ENCODE measurements at places on chromosomes 11 and 22. TPM values are rescaled to one million over a fixed set of nuclear protein-coding genes. Genes with fewer than 3 reads are reported as not detected.

The LRRC32 gene
- 31.6 TPM for polyA plus RNA-seq

The GUCY1A2 gene
- polyA plus RNA-seq = 26.8 TPM

The CTTN gene
- polyA plus RNA-seq = 189 TPM

The MS4A8 gene
- 13.5 TPM for polyA plus RNA-seq

The TSSK2 gene
- polyA plus RNA-seq = 0.44 TPM

The ZNF70 gene
- 6.8 TPM for polyA plus RNA-seq

The TENM4 gene
- polyA plus RNA-seq = 6.2 TPM

The C11orf87 gene
- 0.04 TPM for polyA plus RNA-seq

The YPEL4 gene
- polyA plus RNA-seq = 4.2 TPM

The SCUBE2 gene
- polyA plus RNA-seq = 33.1 TPM

The PRR5L gene
- 22.8 TPM for polyA plus RNA-seq

The HTR3B gene
- polyA plus RNA-seq = 0.15 TPM

The CDC42EP2 gene
- 8.4 TPM for polyA plus RNA-seq

The SCGB1D2 gene
- polyA plus RNA-seq = not detected

The OLFML1 gene
- polyA plus RNA-seq = 51.5 TPM

The UPK2 gene
- polyA plus RNA-seq = 3.8 TPM

The TTC36 gene
- polyA plus RNA-seq = 1.2 TPM

Measured in right lung (tissue), 10 donors.